Thoracic aorta (tissue), 2 donors: ENCODE measurements at places on chromosomes 11 and 22.

DNA sequence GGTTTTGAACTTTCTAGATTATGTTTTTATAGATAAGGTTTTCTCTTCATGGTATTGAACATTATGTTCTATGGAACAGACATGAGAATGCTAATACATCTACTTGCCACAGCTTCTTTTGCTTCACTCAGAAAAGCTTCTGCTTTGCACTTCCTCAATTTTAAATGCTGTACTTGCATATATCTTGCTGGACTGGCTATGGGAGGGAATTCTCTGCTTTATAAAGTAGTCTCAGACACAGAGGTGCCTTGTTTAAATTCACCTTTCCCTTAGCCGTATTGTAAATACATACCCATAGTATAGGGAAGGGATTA is 173.9 kb downstream of the DDX10 start:
- no peak for DNase-seq

DNA sequence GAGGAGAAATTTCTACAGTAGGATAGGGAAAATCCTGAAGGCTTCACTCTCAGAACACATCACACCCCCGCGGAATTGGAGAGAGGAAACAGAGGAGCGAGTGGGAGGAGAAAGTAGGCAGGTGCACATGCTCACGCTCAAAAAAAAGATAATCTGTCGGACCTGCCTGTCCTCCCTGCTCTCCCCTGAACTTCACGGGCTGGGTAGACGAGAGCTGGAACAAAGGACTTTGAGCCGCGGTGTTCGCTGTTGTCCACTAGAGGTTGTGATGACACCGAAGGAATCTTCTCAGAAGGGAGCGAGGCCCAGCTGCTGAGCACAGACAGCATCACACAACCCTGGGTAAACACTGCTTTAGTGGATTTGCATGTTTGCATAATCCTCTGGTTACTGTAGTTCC is 5.0 kb downstream of the SEZ6L start:
- DNase-seq: no peak

- DNase-seq: no peak
Observed at GRCh38 chr11:203945-204586, 3.1 kb downstream of the BET1L start.

GRCh38 chr11:21295508-21295907 is 626.1 kb downstream of the NELL1 start:
- DNase-seq: no peak

DNA sequence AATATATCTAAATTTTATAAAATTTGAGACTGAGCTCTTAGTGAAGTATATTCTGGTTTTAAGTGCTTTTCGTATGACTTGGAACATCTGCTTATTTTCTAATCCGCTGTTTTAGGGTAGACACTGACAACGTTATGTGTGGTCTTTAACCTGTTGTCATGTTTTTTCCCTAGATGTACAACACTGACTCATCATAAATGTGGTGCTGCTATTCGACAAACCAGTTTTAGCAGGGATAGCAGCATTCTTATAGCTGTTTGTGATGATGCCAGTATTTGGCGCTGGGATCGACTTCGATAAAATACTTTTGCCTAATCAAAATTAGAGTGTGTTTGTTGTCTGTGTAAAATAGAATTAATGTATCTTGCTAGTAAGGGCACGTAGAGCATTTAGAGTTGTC is 23.8 kb upstream of the HIKESHI start:
- no peak for DNase-seq

GRCh38 chr11:121763526-121763925 is 310.8 kb upstream of the SORL1-AS1 start:
- DNase-seq: no peak

DNA sequence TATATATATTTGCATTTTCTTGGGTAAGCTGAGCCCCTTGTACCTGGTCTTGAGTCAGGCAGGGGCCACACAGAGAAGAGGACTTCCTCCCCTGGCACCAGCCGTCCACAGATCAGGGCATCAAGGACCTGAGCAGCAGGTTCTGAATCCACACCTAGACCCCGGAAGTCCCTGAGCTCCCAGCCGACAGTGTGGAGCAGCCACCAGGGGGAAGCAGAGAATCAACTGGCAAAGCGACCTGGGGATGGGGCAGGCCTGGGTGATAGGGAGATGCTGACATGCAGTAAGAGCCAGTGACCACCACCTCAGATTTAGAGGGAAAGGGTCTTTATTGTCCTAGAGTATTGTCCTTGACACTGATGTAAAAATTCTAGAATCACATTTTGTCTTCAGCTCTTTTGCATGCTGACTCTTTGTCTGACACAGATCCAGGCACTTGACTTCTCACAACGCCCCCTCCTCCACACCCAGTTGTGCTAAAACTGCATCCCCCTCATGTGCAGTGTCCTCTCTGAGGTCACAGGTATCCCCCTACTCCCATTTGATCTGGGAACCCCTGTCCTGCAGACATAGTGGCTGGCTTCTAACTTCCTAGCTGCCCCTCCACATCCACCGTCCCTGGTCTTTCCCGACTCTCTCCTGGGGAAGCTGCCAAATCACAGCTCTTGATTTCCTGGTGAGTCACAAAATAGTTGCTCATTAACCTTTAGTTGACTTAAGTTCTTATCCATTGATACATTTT is 109.3 kb downstream of the GGTLC2 start:
- DNase-seq: no peak

DNA sequence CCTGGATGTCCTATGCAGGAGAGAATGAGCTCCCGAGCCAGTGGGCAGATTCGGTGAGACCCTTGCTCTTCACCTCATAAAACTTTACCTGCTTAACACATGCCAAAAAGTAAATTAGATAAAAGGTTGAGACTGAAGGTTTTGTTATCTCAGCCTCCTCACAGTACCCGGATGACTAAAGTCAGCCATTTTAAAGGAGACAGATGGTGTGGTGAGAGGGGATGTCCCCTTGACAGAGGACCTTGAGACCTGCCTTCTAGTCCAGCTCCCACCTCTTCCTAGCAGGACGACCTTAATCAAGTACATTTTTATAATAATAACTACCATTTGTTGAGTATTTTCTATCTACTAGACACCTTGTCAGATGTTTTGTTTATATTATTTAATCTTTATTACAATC is 39.7 kb downstream of the C11orf91 start:
- no peak for DNase-seq

GRCh38 chr11:104588446-104588845 is 309.8 kb downstream of the CASP12 start:
- DNase-seq: no peak

- no peak for DNase-seq
Observed at GRCh38 chr11:65551572-65552387, 6.4 kb downstream of the LTBP3 start.

DNA sequence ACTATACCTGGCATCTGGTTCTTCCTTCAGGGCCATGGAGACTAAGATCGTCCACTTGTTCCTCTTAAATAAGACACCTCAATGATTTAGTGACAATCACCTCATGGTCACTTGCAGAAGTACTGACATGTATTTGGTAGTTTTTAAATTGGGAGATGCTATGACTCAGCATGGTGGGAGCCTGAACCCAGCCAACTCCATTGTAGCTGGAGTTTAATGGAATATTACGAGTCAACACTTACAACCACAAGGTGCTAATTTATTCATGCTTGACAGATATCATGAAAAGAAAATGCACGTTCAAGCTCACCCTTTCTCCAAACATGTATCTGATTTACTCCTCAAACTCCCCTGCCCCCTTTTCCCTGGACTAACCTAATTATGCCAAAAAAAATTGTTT is 16.6 kb upstream of the APOL3 start:
- no peak for DNase-seq

- DNase-seq: no peak
Observed at GRCh38 chr11:102879801-102880200, 5.0 kb upstream of the MMP12 start.

DNA sequence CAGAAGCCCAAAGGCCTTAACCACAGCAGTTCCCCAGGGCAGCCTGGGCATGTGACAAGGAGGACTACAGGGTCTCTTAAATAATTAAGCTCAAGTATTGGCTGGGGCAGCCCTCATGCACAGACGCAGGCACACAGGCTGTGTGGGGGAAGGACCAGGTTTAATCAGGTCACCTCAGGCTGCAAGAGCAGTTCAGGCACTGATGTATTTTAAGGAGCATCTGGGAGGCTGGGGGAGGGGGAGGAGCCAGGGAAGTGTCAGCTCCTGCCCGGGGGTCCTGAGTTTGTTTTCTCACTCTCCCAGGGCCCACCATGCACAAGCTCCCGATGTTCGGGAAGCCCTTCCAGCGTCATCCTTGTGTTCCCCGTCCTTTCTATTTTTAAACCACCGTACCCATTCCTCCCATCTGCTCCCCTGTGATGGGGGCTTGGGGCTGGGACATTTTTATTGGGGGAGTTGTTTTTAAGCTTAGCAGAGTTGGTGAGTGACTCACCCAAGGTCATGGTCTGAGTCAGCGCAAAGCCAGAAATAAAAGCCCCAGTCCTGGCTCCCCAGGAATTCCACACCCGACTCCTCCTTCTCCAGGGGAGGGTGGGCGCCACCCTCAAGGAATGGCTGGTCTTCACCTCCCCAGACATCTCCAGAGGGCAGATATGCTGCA is 2.4 kb downstream of the CSDC2 start:
- DNase-seq: no peak

- DNase-seq: no peak
Observed at GRCh38 chr11:104736502-104736901, 161.8 kb downstream of the CASP12 start.

DNA sequence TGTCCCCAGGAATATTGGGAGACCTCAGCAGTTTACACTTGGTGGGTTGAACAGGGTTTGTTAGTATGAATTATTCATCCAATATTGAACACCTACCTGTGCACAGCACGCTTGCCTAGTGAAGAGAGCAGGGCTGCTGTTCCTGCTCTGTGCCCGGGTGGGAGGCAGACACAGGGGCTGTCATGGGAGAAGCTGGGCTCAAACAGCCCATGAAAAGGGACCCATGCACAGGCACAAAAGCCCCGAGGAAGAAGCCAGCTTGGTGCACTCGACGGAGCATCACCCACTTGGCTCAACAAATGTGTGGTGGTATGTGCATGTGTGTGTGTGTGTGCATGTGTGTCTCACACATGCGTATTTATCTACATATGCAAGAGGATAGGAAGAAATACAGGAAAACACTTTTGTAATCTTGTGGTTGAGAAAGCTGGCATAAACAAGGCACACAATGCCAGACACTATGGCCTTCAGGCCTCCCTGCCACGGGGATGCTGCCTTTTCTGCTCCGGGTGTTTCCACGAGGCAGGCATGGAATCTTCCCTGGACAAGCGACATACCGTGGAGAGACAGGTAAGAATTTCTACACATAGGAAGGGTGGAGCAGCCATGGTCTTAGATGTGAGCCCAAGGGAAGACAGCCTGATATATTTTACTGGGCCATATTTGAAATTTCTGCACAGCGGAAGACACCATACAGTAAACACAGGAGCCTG is 5.0 kb upstream of the APOBEC3A start:
- no peak for DNase-seq

DNA sequence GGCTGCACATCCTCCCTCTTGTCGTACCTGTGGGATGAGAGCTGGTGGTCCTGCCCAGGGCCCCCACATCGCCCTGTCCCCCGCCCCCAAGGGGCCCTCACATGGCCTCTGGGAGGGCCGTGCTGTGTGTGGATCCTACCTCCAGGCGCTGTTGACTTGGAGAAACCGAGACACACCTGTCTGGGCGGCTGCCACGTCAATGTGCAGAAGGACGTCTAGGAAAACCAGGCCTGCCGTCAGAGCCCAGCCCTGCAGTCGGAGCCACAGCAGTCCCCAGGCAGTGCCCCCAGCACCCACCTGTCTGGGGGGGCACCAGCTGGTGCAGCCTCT is 14.2 kb downstream of the ALG12 start:
- DNase-seq: no peak

DNA sequence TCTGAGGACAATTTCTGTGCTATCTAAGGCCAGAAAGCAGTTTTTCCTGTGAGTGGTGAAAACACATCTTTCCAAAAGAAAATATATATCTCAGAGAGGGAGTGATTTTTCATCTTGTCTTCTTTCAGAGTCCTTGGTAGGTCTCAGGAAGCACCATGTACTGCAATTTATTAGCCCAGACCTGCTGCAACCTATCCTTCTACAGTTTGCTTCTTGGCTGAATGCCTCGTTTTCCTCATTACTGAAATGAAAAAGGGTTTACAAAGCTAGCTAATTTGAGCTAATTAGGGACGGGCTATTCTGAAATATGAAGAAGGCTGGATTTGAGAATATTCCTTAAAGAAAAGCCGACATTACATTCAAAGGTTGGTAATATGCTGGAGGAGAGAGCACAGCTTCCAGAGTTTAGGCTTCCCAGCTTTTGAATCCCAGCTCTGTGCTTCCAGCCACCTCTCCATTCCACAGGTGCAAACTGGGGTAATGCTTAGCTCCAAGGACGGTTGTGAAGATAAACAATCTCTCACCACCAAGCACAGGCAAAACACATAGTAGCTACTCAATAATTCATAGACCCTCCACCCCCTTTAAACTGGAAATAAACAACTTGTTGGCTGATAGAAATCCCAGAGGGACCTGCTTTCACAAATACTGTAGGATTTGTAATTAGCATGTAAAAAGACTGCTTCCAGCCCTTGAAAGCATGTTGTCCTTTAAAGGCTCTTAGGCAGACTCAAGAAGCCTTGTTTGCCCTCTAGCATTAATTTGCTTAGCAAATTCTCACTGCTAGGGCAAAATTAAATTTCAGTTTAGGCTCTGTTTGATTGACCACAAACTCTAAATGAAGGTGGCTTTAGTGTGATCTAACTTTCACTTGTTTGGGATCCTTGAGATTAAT is 24.5 kb upstream of the SESN3 start:
- no peak for DNase-seq

DNA sequence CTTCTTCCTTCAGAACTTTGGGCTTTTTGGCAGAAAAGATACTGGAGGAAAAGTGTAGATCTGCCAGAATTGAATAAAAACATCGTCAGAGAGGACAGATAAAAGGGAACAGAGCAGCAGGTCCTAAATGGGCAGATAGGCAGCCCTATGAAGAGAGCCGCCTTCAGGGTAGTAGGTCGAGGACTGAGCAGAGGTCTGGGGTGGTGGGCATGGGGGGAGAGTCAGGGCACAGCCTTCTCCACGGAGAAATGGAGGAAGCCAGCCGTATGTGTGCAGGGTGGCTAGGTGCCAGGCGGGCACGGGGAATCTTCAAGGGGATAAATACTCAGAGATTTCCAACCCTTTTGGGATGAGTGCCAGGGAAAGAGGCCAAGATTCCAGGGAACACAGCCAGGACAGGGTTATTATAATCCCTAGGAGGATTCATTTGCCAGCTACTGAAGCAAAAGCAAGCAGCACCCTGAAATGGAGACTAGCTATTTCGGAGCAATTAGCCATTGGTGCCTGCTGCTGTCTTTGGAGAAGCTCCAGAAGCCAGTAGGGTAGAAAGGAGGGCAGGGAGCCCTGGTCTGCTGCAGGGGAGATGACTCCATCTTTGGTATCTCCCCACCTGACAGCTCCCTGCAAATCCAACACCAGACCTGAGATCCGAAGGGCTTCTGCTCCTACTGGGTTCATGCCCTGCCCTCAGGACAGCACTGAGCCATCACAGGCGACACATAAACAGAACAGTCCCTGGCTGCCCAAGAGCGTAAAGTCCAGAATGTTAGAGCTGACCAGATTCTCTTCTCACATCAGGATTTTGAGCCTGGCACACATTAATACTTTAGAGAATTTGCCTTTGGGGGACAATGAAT is 174.5 kb upstream of the NTM start:
- DNase-seq: no peak

GRCh38 chr11:41861838-41862237 is 402.4 kb upstream of the LRRC4C start:
- DNase-seq: no peak
